ENCODE measurements at places on chromosomes 3 and 15.
A peak's percentile ranks its signal among the peaks of the same experiment; 100 is the strongest.

DNA sequence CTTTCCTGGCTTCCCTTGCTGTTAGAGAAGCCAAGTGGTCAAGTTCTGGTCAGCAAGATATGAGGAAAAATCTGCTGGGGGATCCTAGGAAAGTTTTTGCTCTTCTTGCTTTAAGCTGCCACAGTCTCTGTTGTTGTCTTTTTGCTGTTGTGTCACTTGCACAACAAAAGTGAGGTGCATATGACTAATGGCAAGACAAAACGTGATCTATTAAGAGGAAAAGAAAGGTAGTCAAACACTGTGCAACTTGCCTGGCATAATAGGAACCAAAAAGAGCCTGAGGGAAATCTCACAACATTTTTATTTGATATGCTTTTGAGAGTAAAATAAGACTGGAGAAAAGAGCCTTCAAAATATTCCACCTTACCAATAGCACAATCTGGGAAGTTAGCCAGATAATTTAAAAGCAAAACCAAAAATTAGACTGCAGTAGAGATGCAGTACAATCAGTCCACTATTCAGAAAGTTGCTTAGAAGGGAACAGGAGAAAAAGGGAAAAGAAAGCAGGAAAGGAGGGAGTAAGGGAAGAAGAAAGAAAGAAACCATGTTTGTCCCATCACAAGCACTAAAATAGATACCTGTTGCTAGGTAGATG lies 110.0 kb upstream of the SLC4A7 start:
- no peak for DNase-seq

DNA sequence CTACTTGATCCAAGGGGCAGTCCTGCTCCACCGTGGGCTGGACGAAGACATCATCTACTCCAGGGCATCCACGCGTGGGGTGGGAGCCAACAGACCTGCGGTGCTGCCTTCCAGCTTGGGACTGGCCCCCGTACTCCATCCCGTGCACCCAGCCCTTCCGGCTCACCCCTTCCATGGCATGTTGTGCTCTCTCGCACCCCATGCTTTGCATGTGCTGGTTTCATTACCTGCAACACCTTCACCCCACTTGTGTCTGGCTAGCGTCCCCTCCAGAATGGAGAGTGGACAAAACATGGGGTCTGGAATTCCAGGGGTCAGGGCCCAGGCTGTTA lies 30.2 kb downstream of the SEMA7A start:
- no peak for DNase-seq

- no peak for DNase-seq
Measured at GRCh38 chr15:68364028-68364659, 67.8 kb downstream of the ITGA11 start.

DNA sequence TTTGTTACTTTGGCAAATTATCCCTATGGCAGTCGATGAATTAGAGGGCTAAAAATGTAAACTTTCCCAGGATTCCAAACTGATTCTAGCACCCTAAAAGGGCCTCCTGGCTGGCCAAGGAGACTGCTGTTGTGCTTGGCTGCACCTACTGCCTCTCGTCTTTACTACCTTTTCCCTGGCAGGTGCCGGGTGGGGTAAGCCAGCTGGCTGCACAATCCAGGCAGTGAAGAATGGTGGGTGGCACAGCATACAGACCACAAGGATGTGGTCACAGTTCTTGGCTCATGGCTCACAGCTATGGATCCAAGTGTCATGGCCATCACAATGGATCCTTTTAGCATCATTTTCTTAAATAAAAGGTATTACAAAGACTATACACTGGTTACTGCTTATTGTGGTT lies 20.7 kb upstream of the SLC25A26 start:
- no peak for DNase-seq

GRCh38 chr3:99094606-99095005 lies 193.1 kb upstream of the DCBLD2 start:
- DNase-seq: no peak

- no peak for DNase-seq
Measured at GRCh38 chr3:15905041-15905440, 107.3 kb upstream of the ANKRD28 start.

GRCh38 chr3:9074079-9074478 lies 110.8 kb upstream of the RAD18 start:
- DNase-seq: peak; percentile 70

GRCh38 chr3:171245796-171246765 lies 214.1 kb downstream of the TNIK start:
- no peak for DNase-seq

DNA sequence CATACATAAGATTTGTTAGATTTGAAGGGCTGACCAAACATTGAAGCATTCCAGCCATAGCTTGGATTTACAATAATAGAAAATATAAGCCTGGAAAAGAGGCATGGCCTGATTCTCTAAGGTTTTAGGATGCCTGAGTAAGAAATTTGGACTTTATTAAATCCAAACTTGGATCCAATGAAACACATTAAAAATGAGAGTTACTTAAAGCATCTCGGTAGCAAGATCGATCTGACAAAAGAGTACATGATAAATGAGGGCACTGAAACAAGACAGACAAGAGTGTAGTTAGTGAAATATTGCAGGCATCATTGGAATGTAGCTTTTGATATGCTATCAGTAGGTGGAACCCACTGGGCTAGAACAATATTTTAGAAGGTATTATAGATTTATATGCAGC lies 855.7 kb upstream of the DPPA4 start:
- DNase-seq: peak; percentile 6

DNA sequence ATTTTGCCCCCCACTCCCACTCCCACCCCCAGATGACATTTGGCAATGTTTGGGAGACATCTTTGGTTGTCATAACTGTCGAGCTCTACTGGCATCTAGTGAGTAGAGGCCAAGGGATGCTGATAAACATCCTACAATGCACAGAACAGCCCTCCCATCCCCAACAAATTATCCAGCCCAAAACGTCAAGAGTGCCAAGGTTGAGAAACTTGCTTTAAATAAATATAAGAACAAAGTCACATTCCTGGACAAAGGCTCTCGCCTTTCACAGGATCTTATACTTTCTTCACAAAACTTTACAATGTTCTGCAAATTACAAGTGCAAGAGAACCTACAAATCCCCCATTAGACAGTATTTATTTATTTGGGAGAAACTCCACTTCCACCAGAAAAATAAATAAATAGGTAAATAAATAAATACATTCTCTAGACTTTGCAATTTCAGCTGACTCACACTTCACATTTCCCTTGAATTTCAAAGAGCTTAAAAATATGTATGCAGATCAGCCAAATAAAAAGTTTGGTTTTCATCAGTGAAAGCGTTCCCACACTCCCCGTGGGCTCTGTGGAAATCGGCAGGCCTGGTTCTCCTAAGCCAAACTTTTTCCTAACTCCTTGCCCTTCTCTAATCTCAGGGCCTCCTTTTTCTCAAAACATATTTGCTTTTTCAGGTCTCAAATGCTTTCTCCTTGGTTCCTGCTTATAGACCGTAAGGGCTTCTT lies 12.7 kb upstream of the CPA3 start:
- DNase-seq: no peak

- DNase-seq: peak; percentile 52
Measured at GRCh38 chr3:135513106-135514059, 452.1 kb upstream of the PPP2R3A start.

DNA sequence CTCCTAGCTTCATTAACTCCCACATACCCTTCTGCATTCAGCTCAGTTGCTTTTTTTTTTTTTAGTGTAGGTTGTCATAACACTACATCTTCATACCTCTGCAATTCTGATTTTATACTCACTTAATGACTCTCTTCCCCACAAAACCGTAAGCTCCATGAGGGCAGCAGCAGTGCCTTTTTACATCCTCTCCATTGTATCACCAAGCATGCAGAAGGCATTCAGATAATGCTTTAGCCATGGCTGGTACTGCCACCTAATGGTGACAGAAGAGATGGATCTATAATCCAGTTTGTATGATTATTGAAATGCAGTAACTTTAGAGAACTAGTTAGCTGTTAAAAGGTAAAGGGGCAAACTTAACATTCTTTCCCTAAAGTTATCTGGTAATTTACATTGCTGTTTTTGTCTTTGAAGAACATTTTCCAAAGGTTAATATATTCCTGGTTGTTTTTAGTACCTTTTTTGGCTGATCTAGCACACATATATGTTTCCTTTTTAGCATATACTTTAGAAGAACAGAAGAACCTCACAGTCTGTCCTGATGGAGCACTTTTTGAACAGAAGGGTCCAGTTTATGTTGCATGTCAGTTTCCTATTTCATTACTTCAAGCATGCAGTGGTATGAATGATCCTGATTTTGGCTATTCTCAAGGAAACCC lies 36.8 kb downstream of the ATP1B3 start:
- DNase-seq: peak; percentile 34

DNA sequence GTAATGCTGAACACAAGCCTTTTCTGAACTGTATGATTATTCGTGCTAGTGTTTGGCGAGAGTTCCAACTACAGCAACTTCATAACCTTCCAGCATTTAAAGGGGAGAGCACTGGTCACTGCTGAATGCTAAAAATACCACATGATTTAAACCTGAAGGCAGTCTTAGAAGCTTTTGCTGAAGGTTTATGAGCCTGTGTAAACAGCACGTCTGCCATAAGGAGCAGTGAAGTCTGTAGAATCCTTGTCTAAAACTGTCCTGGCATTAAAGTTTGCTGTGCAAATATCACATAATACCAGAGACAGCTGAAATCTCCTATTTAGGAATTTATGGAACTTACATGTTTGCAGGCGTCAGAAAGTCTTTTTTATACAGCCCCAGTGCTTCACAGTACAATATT lies 5.9 kb downstream of the SATB1 start:
- no peak for DNase-seq

DNA sequence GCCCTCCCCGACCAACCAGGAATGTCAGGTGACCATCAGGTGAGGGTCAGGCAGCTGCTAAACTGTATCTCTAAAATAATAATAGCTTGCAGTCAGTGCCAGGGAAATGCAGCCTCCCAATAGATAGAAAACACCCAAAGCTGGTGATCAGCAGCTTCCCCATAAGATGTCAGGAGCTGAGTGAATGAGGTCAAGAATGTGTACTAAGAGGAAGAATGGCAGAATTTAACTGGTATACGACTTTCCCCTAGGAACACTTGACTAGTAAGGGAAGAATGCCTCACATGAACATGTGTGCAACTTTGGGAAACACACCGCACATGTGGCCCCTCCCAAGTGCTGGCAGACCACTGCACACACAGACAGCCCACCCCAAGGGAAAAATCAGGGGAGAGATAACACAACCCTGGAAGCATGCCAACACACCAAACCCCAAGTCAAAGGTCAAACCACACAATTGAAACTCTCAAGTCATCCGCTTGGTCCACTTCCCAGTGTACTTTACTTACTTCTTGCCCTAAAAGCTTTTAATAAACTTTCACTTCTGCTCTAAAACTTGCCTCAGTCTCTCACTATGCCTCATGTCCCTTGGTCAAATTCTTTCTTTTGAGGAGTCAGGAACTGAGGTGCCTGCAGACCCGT lies 806.5 kb downstream of the OTOL1 start:
- DNase-seq: peak; percentile 42

- DNase-seq: no peak
Measured at GRCh38 chr3:130378677-130379191, 33.3 kb downstream of the COL6A5 start.

GRCh38 chr3:98695796-98696195 lies 67.3 kb upstream of the ST3GAL6 start:
- no peak for DNase-seq

- DNase-seq: no peak
Measured at GRCh38 chr3:151813799-151814198, at the start of gene AADAC. AADAC (plus strand) TSS chr3:151814116; CDS start chr3:151814163, 47 bp downstream.

DNA sequence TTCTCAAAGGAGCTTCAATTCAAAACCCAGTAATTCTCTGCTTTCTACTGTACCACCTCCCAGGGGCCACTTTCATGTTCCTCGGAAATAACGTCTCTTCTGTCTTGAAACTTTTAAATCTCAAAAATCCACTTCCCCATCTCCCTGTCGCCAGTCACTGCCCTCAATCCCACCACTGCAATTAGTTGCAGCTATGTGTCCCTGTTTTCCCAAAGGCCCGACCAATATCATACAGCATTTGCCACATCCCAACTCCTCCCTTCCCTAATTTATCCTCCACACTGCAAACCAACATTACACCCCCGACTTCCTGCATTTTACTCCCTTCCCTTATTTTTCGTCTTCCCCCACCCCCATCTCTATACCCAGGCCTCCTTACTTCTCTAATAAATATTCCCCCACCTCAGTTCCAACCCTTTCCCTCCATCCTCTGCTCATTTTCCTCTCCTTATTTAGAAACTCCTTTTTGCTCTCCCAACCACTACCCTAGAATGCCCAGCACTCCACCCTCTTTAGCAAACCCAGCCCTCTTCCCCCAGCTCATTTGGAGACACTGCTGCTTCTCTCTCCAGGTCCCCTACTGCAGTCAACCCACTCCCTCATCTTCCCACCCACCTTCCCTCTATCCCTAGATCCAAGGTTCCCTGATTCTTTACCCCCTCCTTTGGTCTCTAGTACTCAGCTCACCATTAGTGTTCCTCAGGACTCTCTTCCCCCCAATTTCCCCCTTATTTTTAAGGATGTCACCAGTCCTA lies 1.1 kb downstream of the NPTN start:
- peak; percentile 71 for DNase-seq

- DNase-seq: peak; percentile 49
Measured at GRCh38 chr3:194323785-194324735, 27.1 kb downstream of the CPN2 start.

DNA sequence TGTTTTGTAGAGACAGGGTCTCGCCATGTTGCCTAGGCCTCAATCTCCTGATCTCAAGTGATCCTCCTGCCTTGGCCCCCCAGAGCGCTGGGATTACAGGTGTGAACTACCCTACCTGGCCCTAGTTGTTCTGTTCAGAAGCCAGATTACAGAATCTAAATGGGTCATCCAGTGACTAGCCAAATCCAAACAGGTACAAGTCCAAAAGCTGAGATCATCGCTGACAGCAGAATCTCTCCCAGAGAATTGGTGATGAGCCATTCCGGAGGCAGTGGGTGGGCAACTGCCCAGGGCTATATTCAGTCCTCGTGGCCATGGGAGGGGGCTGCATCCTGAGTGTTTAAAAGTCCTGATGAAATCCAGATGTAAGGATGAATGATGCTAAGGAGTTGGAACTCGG lies 47.5 kb upstream of the SEMA4B start:
- DNase-seq: no peak

DNA sequence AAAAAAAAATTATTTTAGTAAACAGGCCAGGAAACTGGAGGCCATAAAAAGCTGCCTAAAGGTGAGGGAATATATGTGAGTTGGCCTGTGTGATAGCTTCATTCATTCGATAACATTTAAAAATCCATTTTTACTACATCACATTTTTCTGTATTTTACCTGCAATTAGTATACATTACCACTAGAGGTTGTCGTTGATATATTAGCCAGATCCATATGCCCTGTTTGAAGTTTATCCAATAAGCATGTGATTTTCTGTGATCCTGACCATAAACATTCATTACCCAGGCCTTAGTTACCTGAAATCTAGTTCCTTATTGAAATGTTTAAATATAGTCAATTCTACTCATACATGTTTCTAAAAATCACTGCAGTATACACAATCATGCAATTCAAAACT lies 71.4 kb downstream of the ARNT2 start:
- DNase-seq: no peak

- DNase-seq: peak; percentile 70
Measured at GRCh38 chr3:77038468-77038929, 1.4 kb upstream of the ROBO2 start.

- peak; percentile 36 for DNase-seq
Measured at GRCh38 chr3:126180477-126181397, at the start of gene ALDH1L1. ALDH1L1 (minus strand) TSS chr3:126180586; CDS start chr3:126160979, 19,607 bp downstream.

Measured in astrocyte (in vitro differentiated cells and primary cell).